MCF 10A (cell line): ENCODE measurements at places on chromosomes 7 and 10. TPM values are rescaled to one million over a fixed set of nuclear protein-coding genes. Genes with fewer than 3 reads are reported as not detected.

- H3K27me3 ChIP-seq = no peaks in the 10 kb centered on the region
- peaks cover 6% of the 10 kb centered on the region for H3K36me3 ChIP-seq
- H3K27ac ChIP-seq = peak overlapping the region; percentile 88
- H3K4me3 ChIP-seq = no peak overlapping the region
- DNase-seq = peak; percentile 95
- H3K4me1 ChIP-seq = peaks cover 14% of the 10 kb centered on the region
Measured at GRCh38 chr10:110664483-110665420, 20.6 kb downstream of the RBM20 start.

Gene FFAR4
- not detected in 2 replicates for total RNA-seq

DNA sequence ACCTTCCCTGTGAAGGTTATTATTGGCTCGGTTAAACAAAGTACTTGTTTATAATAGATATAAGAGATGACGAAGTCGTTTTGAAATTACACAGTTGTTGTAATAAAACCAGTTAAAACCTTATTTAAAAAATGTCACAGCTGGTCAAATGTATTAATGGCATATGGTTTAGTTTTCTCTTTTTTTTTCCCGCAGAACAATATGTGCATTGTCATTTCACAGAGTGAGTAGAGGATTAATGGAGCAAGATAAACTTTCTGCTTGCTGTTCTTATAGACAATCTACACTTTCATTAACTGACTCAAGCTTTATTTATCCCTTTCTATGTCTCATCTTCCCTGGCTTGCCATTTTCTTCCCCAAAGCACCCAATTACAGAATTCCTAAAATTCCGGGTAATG, 404.3 kb upstream of the NPVF start:
- H3K27me3 ChIP-seq = peaks cover 66% of the 10 kb centered on the region
- no peaks in the 10 kb centered on the region for H3K36me3 ChIP-seq

GRCh38 chr7:6453734-6454133, 6.0 kb upstream of the DAGLB start:
- no peak overlapping the region for H3K4me3 ChIP-seq
- H3K4me1 ChIP-seq = peaks cover 16% of the 10 kb centered on the region
- peak; percentile 81 for DNase-seq

DNA sequence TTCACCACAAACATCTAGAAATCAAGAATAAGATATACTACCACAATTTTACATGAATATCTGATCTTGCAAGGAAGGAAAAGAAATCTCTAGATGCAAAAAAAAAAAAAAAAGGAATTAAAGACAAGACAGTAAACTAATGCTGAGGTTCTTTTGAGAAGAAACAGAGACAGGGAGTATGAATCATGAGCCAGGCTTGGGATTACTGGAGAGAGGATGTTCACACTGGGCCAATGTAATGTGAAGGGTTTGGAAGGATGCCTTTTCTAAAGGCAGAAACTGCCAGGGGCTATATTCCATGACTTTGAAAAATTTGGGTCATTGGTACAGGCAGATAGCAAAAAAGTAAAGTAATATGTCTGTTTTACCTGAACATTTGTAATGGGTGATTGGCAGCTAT, 573.0 kb upstream of the IGFBP3 start:
- H3K36me3 ChIP-seq = peaks cover 5% of the 10 kb centered on the region
- H3K27ac ChIP-seq = no peak overlapping the region
- H3K4me3 ChIP-seq = no peak overlapping the region
- H3K27me3 ChIP-seq = no peaks in the 10 kb centered on the region
- H3K4me1 ChIP-seq = peaks cover 13% of the 10 kb centered on the region

GRCh38 chr7:108592646-108593201, 23.1 kb downstream of the DNAJB9 start:
- no peaks in the 10 kb centered on the region for H3K36me3 ChIP-seq
- no peak overlapping the region for H3K4me3 ChIP-seq
- no peak overlapping the region for H3K27ac ChIP-seq
- no peaks in the 10 kb centered on the region for H3K4me1 ChIP-seq

Gene PIK3CG
- not detected in 2 replicates for total RNA-seq
